ENCODE measurements at places on chromosomes 5 and 9. TPM values are rescaled to one million over a fixed set of nuclear protein-coding genes. Genes with fewer than 3 reads are reported as not detected.

Gene LSM11
- 2.1 TPM for total RNA-seq

Gene CHSY3
- total RNA-seq: 4.2 TPM

Gene CTSV
- not detected for total RNA-seq

Gene HNRNPK
- 500 TPM for total RNA-seq

Gene PCDHA9
- not detected for total RNA-seq

Data from GM23248 (cell line).